A549 treated with RU486 at 1 μM for 4 hours (cell line): ENCODE measurements at places on chromosomes 2 and 18. TPM values are rescaled to one million over a fixed set of nuclear protein-coding genes. Genes with fewer than 3 reads are reported as not detected.

The AP1S3 gene
- 15.6 to 45.9 TPM (median 29.0 TPM) in 5 replicates for total RNA-seq

The GALR1 gene
- not detected in 5 replicates for total RNA-seq

The NT5DC4 gene
- 0.05 to 0.13 TPM in 2 of 5 replicates, not detected in the others for total RNA-seq

The SULT1C2 gene
- 0.29 to 0.83 TPM (median 0.59 TPM) in 5 replicates for total RNA-seq

The SLC16A14 gene
- 0.87 to 1.7 TPM (median 1.1 TPM) in 5 replicates for total RNA-seq

The ITPRIPL1 gene
- total RNA-seq = not detected in 5 replicates

The POTEF gene
- total RNA-seq = 0.03 TPM in 1 of 5 replicates, not detected in the others

The ANKMY1 gene
- total RNA-seq = 9.3 to 14.0 TPM (median 10.6 TPM) in 5 replicates

The ITGAV gene
- 41.4 to 96.4 TPM (median 82.3 TPM) in 5 replicates for total RNA-seq

The PLGLB1 gene
- total RNA-seq = 0.37 to 1.5 TPM (median 0.84 TPM) in 5 replicates

The BBS5 gene
- 4.8 to 6.4 TPM (median 5.9 TPM) in 5 replicates for total RNA-seq

The CNDP1 gene
- total RNA-seq = not detected in 5 replicates

The COL3A1 gene
- 0.11 to 0.22 TPM (median 0.16 TPM) in 5 replicates for total RNA-seq

The REG1B gene
- total RNA-seq = not detected in 5 replicates
